ENCODE measurements at places on chromosomes 3 and 15.

DNA sequence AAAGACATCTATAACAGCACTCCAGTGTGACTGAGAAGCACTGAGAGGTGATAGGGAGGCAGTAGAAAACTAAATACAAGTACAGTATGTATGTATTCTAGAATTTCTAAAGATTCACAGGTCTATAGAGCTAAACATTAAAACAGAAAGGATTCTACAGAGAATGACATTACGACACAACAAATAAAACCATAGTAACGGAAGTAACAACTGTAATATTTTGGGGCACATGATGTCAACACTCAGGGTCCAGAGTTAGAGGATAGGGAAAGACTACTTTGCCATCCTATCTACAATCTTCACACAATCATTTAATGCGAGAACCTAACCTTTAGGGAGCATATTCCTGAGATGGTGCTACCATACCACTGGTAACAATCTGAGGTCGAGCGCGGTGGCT is 13.6 kb downstream of the UBXN7 start:
- DNase-seq: no peak

- DNase-seq: no peak
Measured at GRCh38 chr3:192816351-192816750, 89.0 kb upstream of the FGF12 start.

GRCh38 chr15:33729653-33730052 is 238.6 kb upstream of the CHRM5 start:
- no peak for DNase-seq

DNA sequence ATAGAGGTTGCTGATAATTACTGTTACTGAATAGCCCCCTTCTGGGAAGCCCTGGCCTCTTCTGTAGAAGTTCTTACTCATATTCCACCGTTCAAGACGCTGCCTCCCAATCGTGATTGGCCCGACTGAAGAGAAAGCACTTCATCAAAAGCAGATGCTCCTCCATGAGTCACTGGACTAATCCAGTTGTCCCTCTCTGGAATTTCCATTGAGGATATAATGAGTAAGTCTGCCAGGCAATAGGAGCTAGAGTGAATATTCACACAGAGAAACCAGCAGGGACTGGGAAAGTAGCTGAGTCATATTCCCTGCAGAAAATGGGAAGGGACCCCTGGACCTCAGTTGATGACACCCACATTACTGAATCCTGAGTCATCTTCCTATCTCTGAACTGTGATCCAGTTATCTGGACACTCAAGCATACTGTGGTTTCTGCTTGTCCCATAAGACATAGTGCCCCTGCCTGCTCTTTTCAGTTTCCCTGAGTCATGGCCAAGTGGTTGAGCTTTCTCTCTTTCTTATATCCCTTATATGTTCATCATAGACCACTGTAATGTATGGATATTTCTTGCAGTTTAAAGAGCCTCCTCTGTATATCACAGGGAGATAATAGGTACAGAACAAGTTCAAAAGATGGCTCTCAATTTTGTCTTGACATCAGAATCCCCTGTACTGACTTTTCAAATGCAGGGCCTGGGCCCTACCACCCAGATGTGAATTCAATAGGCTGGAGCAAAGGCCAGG is 151.2 kb upstream of the CDIN1 start:
- no peak for DNase-seq

Measured in glutamatergic neuron (in vitro differentiated cells).